ENCODE measurements at places on chromosomes 13 and 19.

GRCh38 chr13:91468301-91468700 is 69.9 kb downstream of the GPC5 start:
- no peak for DNase-seq

DNA sequence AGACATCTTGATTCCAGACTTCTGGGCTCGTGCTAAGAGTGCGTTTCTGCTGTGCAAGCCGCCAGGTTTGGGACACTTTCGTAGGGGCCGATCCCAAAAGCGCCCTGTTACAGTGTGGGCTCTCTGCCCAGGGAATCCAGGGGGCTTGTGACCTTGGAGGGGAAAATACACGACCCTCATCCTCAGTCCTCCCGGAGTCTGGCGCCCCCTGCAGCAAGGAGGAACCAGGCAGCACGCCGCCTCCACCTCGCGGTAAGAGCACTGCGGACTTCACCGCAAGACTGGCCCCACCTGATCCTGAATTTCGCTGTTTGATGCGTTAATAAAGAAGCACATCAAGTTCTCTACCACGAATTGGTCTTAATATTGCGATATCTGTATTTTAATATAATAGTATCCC is 5.2 kb downstream of the POLRMT start:
- DNase-seq = peak; percentile 67

DNA sequence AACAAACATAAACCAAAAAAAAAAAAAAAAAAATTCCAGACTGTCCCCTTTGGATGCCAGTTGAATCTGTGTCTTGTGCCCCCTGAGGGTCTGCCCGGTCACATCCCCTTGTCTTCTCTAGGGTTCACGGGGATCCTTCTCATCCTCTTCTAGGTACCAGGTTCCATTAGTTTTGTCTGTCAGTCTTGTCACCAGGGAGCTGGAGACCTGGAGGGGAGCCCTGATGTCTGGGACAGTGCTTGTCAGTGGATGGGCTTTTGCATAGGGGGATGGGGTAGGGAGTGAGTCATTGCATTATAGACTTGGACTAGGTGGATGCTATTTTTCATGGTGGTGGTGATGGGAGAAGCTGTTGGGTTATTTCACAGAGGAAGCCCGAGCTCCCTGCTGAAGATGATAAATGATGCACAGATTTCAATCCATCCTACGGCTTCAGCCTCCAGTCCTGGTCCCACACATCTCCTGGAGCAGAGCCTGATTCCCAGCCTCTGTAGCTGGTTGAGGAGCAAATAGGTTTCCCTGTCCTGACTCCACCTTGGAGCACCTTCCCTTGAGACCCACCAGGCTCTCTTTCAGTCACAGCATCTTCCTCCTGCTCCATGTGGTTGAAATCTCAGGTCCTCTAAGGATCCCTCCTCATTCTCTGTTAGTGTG is 26.0 kb downstream of the WTIP start:
- no peak for DNase-seq

DNA sequence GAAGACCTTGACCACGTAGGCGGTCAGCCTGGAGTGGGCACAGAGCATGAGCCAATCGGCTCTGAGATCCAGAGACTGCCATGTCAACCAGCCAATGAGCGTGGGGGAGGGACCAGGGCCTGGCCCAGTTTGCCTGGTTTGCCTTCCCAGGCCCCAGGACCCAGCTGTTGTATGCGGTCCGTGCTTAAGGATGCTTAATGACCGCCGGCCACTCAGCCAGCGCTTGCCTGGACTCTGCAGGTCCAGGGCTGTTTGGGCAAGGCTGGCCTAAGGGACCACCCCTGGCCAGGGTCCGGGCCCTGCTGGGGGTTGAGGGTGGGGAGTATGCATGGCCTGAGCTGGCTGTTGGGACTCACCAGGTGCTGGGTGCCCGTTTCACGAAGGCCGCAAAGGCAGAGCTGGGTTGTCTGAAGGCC is 23.1 kb upstream of the TNFSF14 start:
- no peak for DNase-seq

DNA sequence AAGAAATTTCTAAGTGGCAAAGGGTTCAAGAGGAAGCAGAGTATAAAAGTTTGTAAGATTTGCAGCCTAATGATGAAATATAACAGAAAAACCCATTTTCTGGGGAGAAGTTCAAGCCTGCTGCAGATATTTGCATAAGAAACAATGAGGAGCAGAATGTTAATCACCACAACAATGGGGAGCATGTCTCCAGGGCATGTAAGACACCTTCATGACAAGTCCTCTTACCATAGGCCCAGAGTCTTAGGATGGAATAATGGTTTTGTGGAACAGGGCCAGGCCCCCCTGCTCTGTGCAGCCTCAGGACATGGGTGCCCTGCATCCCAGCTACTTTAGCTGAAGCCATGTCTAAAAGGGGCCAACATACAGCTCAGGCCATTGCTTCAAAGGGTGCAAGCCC is 809.0 kb upstream of the SLITRK5 start:
- DNase-seq = no peak

DNA sequence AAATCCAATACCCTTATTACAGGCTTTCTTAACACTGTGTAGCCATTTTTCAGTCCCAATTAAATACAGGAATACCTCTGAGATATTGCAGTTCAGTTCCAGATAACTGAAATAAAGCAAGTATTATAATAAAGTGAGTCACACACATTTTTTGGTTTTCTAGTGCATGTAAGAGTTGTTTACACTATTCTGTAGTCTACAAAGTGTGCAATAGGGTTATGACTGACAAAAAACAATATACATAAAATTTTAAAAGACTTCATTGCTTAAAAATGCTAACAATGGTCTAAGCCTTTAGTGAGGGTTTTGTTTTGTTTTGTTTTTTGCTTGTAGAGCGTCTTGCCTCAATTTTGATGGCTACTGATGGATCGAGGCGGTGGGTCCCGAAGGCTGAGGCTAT is 434.4 kb upstream of the NBEA start:
- no peak for DNase-seq

DNA sequence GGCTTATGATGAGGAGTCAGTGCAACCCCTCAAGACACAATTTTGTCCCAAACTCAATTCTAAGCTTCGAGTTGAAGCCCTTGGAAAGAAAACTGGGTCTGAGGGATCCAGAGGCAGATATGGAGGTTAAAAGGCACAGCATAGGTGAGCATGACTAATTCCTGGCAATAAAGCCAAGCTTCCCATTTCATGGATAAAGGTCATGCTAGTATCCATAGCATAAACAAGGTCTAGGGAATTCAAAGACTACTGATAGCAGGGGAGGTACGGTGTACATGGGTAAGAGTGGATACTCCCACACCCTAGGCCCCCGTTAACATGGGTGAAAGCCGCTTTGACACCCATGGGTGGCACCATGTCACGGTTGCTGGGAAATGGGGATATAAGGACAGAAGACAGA is 24.0 kb downstream of the MED4 start:
- no peak for DNase-seq

GRCh38 chr13:82898586-82898985 is 983.7 kb downstream of the SLITRK1 start:
- no peak for DNase-seq

GRCh38 chr19:6417713-6418561 is 6.7 kb downstream of the KHSRP start:
- peak; percentile 19 for DNase-seq

DNA sequence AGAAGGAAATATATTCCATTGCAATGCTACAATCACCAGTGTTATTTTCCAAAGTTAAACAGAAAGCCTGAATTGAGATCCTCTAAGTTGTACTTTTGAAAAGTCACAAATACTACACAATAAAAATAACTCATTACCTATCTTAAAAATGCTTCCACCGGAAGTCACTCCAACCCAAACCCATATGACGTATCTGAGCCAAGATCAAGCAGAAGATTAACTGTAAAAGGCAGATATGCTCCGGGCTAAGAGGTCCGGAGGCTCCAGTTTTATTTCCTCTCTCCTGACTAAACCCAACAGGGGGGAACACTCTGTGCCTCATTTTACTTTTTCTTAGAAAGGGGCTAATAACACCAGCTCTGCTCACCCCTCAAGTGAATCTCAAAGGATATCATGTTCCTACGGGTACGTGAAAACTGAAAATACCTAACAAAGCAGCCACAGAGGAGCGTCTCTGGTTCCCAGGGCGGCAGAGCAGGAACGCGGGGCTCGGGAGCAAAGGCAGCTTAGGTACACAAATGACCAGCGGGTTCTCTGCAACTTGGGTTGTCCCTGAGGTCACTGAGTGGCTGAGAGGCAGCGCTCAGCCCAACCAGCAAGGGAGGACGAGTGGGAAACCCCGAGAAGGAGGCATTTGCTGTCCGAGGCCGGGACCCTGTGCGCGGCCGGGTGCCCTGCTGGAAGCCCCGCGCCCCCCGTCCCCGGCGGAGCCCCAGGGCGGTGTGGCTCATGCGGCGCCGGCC is 750 bp downstream of the RAB20 start:
- DNase-seq = no peak

DNA sequence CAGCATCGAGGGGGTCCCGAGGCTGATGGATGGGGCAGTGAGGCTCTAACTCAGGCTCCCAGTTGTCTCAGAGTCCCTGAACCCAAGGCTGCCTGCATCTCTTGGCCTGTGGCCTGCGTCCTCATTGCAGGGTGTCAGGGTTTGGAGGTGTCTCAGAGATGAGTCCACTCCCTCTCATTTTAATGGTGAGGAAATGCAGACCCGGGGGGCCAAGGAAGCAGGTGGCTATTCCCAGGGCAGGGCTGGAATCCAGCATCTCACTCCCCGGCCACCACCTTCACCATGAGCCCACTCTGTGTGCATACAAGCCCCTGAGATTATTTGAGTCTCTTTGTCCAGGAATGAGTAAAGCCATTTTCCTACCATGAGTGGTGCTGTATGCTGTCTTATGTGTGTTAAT is 21.4 kb downstream of the TEX29 start:
- DNase-seq = no peak

DNA sequence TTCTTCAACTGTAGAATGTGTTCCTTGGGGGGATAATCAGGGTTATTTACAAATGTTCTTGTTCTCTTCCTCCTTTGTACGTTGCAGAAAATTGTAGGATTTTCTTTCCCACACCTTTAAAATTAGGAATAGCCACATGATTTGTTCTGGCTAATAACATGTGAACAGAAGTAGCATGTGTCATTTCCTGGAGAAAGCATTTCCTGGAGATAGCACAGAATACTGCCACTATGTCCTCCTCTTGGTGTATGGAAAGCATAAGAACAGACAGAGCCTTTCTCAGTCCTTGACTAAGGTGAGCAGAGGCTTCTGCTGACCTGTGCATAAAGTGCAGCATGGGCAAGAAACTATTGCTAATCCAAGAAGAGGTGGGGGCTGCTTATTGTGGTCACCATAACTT is 101.8 kb downstream of the FAM216B start:
- DNase-seq = no peak

DNA sequence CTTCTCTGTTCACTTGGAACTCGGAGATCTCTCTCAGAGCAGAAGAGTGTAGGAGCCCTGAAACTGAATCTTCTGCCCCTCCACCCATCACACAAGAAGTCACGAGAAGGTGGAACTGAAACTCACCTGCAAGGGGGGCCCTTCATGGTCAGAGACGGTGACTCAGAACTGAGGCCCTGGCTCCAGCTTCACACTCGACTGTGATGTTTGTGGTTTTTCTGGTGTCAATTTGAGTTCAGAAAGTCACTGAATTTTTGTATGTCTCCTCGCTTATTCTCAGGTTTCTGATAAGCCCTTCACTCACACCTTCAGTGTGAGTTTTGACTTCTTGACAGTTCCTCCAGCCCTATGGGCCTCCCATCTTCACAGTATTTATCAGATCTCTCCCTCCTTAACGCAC is 23.1 kb downstream of the SIGLEC5 start:
- DNase-seq = no peak

DNA sequence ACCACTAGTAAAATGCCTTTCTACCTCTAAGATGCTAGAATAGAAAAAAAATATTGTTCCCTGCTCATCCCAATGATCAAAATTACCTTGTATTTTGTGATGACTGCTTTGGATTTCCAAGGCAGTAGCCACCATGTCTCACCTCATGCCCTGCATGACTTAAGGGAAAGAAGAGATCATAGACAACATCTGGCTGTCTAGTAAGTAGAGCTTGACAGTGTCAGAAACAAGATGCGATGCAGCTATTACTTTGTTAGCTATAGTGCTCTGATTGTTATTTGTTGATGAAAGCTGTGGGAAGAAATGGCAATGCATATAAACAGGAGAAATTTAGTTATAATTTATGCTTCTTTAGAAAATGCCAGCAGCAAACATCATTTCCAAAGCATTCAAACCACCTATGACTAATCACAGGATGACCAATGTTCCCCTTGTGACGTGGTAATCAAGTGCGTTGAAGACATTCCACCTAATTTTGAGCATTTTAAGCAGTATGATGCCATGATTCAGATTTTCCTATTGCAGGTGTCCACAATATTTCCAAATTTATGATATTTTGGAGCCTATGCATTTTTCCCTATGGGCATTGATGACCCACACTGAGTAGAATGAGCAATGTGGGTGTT is 308.3 kb downstream of the KCNRG start:
- no peak for DNase-seq

DNA sequence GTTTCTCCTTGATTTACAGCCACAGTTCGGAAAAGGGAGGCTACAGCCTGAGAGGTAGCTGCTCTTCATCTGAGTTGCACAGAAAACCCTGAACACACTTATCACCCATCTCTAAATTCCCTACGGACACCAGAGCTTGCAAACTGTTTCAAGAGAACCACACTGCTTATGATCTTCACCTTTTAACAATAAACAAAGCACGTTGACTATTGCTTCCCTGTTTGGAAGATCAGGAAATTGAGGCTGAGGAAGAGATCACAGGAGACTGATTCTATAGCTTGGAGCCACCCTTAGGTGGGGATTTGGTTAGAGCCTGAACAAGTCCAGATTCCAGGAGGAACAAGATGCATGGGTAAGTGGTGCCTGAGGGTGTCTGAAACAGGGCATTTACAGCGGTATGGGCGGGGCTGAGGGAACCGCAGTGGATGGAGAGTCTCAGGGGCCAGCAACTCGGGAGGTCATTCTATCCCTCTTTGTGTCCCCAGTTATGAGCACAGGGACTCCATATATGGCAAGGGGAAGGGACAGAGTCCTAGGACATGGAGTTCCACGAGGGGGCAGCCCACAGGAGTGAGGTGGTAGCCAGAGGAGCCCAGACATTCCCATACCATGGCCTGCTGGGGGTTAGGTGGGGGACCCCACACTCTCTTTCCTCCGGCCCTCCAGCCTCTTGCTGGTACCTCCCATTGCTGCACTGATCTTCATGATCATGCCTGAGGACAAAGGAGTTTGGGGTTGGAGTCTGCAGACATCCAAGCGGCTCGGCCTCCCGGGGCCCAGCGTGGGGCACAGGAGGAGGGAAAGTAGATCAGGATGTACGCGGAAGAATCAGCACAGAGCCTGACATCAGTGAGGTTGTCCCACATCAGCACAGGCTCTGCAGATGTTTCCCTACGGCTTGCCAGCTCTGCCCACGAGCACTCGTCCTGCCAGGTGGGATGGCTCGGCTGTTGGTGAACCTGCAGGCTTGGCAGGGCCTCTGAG is 162.3 kb upstream of the ZNF536 start:
- no peak for DNase-seq

DNA sequence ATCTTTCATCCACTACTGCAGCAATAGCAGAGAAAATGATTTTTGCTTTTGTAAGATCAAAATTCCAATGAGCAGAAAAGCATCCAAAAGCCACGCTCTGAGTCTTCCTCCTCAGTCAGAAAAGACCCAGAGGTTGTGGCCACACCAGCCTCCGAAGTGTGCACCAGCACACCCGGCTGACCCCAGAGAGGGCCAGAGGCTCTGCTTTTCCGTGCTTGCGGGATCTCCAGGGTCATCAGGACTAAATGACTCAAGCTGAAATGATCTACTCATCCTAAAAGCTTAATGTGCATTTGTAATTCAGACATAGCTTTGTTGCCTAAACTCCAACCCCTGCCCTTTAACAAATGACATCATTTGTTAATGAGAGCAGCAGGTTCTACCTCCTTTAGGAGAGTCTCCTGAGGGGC is 16.5 kb downstream of the RXFP2 start:
- no peak for DNase-seq
